ENCODE measurements at places on chromosomes 3 and 15. TPM values are rescaled to one million over a fixed set of nuclear protein-coding genes. Genes with fewer than 3 reads are reported as not detected.

The PODXL2 gene
- 105 TPM for total RNA-seq

The ZIC1 gene
- 35.7 TPM for total RNA-seq

The TMC3 gene
- 0.26 TPM for total RNA-seq

The ATP13A5 gene
- 1.9 TPM for total RNA-seq

The MKRN2OS gene
- total RNA-seq, result 0.88 TPM

The WDR72 gene
- total RNA-seq, result not detected

The AMIGO3 gene
- not detected for total RNA-seq

The TFRC gene
- 104 TPM for total RNA-seq

The ILDR1 gene
- not detected for total RNA-seq

The IRAK2 gene
- 6.1 TPM for total RNA-seq

The RGMA gene
- 88.9 TPM for total RNA-seq

The TMEM207 gene
- total RNA-seq, result not detected

The ARGFX gene
- not detected for total RNA-seq

The ZNF385D gene
- total RNA-seq, result 43.6 TPM

All from dorsolateral prefrontal cortex (tissue), 122 donors.